Omental fat pad (tissue), 4 donors: ENCODE measurements at places on chromosomes 6 and 20.

- DNase-seq, result no peak
Observed at GRCh38 chr6:166743406-166744222, 116.6 kb upstream of the RPS6KA2 start.

- no peak for DNase-seq
Observed at GRCh38 chr6:125507987-125508655, 206.4 kb upstream of the HDDC2 start.

- no peak for DNase-seq
Observed at GRCh38 chr6:52547647-52548352, 29.1 kb downstream of the TRAM2 start.

GRCh38 chr6:27059621-27060425, 187.7 kb upstream of the PRSS16 start:
- no peak for DNase-seq

GRCh38 chr6:99736302-99736701, 129.7 kb downstream of the PRDM13 start:
- DNase-seq, result no peak

GRCh38 chr6:114987281-114987680, 644.5 kb upstream of the HS3ST5 start:
- DNase-seq, result no peak

DNA sequence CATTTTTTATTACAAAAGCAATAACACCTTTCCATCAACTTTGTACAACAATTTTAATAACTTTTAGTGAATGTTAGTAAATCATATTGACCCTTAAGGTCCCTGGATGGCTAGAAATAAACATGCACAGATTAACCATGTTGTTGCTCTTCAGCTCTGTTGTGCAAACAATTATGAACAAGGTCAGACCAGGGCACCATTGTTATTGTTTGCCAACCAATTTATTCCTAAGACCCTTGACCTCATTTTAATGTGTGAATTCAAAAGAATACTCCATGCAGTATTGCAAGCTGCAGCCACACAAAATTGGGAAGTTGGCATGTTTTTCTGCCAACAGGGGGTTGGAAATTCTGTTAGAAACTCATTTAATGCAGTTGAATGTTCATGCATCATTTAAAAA, 426.6 kb upstream of the MAP3K7 start:
- no peak for DNase-seq
